Activated CD8-positive, alpha-beta T cell treated with anti-CD3 and anti-CD28 coated beads for 36 hours (primary cell): ENCODE measurements at places on chromosomes 4 and X.

GRCh38 chr4:156941940-156942548 is 29.6 kb downstream of the PDGFC start:
- no peak for DNase-seq

- DNase-seq = no peak
Observed at GRCh38 chr4:56127716-56128115, 179.0 kb downstream of the CEP135 start.

DNA sequence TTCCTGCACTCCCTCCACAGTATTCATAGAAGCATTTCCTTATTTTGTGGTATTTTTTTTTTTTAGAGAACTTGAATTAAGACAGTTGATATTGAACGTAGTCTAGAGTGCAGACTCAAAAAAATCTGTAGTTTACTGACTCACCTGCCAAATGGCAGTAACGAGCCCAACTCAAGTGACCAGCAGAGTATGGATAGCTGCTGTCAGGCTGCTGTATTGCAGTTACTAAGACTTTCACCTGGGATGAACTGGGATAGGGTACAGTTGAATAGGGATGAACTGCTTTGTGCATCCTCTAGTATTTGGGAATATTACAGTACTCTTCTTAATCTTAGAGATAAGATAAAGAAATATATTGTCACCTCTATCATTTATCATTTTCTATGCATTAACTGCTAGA is 7.0 kb upstream of the SLC7A11 start:
- DNase-seq = no peak

DNA sequence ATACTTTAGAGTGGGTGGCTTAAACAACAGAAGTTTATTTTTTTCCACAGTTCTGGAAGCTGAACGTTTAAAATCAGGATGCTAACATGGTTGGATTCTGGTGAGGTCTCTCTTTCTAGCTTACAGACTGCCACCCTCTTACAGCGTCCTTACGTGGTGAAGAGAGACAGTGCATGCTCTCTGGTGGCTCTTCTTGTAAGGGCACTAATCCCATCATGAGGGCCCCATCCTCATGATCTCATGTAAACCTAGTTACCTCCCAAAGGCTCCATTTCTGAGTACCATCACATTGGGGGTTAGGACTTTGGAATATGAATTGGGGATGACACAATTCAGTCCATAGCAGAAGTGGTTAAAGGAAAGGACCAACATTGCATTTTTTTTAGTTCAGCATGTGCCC is 132.8 kb downstream of the BMPR1B start:
- DNase-seq = no peak
